ENCODE measurements at places on chromosomes 6 and 20. TPM values are rescaled to one million over a fixed set of nuclear protein-coding genes. Genes with fewer than 3 reads are reported as not detected.

DNA sequence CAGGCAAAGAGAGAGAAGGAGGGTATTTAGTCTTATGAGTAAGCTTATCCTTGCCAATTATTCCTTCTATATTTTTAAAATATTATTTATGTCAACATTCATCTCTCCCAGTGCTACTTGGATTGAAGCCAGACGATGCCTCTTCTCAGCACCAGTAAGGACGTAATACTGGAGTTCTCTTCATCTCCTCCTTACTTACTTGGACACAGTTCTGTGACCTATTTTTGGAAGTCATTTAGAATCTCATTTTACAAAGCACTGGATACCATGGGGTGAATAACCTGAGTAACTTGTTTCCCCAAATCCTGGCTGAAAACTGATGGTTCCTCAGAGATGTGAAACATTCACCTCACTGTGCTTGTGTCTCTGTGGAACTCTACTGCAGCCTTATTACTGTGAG lies 137.4 kb upstream of the LAMP5 start:
- DNase-seq, result no peak

GRCh38 chr6:91539456-91539855 lies 952.6 kb upstream of the MAP3K7 start:
- DNase-seq, result no peak

GRCh38 chr6:18439581-18439980 lies 52.4 kb downstream of the RNF144B start:
- DNase-seq, result no peak

- no peak for DNase-seq
These were observed 19.1 kb upstream of the TULP4 start for GRCh38 chr6:158293122-158293521.

GRCh38 chr6:35190306-35190705 lies 23.4 kb upstream of the SCUBE3 start:
- DNase-seq, result no peak

- no peak for DNase-seq
These were observed 64.2 kb downstream of the DOK5 start for GRCh38 chr20:54539521-54540046.

- peak; percentile 81 for DNase-seq
These were observed 4.3 kb upstream of the KIF25 start for GRCh38 chr6:167993169-167993568.

DNA sequence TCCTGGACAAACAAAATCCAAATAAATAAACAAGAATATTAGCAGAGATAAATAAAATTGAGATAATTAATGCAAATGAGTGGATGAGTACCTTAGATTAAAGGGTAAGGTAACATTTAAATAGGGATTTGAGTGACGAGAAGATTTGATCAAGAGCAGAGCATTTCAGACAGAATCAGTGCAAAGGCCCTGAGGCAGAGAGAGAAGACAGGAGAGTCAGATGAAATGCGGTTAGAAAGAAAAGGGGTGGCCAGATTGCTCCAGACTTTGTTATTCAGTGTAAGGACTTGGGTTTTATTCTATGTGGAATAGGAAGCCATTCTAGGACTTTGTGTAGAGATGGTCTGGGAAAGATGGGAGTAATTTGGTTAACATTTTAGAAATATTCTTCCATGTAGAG lies 10.0 kb downstream of the RNF182 start:
- no peak for DNase-seq

GRCh38 chr6:45818655-45819054 lies 197.0 kb downstream of the CLIC5 start:
- no peak for DNase-seq

GRCh38 chr6:169809386-169809785 lies 58.0 kb downstream of the ERMARD start:
- DNase-seq, result no peak

DNA sequence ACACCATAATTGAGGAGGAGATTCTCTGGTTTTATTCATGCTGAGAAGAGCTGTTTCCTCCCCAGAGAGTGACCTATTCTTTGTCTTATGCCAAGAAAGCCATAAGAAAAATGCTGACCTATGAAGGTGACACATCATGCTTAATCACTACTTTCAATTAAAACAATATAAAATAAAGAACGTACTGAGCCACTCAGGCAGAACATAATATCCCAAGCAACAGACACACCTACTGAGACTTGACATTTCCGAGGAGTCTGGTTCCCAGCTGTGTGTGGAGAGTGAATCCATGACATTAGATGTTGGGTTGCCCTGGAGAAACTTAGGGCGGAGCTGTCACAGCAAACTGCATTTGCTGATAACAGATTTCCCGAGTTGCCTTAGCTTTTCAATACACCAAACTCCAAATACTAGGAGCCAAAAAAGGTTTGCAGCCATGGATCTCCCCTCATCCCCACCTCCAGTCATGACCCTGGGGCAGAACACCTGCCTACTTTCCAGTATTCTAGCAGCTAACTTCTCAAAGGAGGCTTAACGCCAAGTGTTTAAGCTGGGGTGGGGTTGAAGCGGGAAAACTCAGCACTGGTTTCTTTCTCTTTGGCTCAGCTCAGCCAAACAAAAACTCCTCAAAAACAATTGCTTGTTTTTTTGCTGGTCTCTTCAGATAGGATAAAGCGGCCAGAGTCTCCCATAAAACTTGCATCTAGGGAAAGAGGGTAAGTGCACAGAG lies 92.2 kb downstream of the BACH2 start:
- no peak for DNase-seq

DNA sequence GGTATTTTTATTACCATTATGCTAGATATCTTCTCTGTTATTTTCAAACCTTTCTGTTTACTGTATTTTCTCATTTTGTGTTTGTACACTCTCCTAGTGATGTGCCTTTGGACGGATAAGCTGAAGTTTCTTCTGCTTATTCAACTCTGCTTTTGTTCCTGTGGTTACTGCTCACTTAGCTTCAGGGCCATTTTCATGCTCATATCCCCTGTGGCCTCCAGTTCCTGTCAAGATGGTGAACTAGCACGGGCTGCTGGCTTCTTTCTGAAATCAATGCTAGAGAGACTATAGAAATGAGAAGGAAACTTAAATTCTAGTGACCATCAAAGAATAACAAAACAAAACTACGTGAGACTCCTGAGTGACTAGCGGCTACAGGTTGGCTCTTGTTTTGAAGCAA lies 6.8 kb upstream of the CST8 start:
- no peak for DNase-seq

DNA sequence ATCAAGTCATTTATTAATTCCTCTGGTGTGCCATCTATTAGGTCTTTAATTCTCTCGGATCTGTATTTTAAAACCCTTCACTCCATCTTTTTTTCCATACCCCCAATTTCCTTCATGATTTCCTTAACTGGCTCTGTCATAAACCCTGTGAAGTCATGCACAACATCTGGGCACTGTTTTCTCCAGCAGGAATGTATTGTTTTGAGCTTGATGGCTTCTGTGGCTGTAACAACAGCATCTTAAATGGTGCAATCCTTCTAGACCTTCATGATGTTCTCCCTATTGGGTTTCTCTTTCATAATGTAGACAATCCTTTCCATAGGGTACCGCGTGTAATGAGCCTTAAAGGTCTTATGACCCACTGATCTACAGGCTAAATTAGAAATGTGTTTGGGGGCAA lies 29.0 kb downstream of the CDK19 start:
- no peak for DNase-seq

DNA sequence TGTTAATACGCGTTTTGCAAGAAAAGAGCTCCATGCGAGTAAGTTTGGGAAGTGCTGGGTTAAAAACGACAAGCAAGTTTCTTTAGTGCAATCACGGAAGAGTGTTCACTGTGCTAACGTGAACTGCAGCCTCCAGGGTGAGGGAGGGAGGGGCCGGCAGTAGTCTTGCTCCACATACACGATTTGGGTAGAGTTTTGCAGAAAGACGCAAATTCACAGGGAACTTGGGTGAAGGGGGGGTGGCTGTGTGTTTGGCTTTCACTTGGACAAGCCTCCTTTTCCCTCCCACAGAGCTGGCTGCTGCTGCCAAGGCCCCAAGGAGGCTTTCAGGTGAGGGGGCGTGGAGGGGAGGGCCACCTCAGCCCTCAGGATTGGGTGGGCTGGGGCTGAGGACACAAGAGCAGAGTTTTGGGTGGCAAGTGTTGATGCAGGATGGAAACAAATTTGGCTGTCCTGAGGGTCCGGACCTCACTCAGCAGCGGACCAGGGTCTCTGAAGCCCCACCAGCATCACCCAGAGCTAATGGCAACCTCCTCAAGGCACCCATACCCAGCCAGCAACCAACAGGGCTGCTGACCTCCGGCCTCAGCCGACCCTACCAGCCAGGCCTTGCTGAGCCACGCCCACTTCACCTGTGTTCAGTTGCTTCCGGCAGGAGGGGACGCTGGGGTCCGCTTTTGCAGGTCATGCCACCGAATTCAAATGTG lies 204.5 kb downstream of the ERMARD start:
- DNase-seq, result no peak

GRCh38 chr20:10132387-10132786 lies 86.2 kb upstream of the SNAP25 start:
- no peak for DNase-seq

DNA sequence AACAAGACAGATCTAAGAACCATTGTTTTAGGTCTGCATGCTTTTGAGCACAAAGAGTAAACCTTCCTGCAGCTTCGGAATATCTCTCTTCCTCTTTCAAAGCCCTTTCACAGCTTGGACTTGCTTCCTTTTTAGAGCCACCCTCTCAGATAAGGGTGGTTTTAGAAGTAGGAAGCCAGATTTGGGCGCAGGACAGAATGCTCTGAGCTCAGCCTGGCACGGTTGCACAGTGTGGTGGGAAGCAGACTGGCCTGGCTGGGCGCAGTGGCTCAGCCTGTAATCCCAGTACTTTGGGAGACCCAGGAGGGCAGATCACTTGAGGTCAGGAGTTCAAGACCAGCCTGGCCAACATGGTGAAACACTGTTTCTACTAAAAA lies 35.6 kb upstream of the PNRC1 start:
- peak; percentile 49 for DNase-seq

ERVFRD-1 gene
- total RNA-seq, result 0.09 TPM

SERAC1 gene
- total RNA-seq, result 7.0 TPM

GPX5 gene
- total RNA-seq, result not detected

TMEM63B gene
- total RNA-seq, result 44.8 TPM

GMNN gene
- 5.6 TPM for total RNA-seq

TAF11 gene
- 23.0 TPM for total RNA-seq

CRISP2 gene
- not detected for total RNA-seq

All from right cardiac atrium (tissue), 5 donors.